Activated CD8-positive, alpha-beta memory T cell treated with anti-CD3 and anti-CD28 coated beads for 1 hour (primary cell): ENCODE measurements at places on chromosomes 2 and 18.
A peak's percentile ranks its signal among the peaks of the same experiment; 100 is the strongest.

DNA sequence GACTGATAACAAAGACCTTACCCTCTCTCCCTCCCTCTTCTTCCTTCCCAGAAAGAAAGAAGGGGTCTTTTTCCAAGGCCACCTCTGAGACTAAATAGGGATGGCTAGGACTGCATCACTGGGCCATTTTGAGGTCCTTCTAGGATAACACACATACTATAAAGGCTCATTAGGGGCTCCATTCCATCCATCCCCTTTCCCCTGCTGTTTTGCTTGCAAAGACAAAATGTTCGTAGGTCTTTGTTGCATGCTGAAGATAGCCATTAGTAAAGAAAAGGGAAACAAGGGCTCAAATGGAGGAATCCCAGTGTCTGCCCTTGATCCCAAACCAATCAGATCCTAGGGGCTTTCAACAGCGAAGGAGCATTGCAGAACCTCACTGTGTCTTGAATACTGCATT, 344.3 kb downstream of the CYP26B1 start:
- no peak for DNase-seq

GRCh38 chr2:180978903-180979748, 1.3 kb upstream of the UBE2E3 start:
- no peak for DNase-seq

GRCh38 chr2:9757501-9758264, 85.6 kb upstream of the TAF1B start:
- DNase-seq = no peak

DNA sequence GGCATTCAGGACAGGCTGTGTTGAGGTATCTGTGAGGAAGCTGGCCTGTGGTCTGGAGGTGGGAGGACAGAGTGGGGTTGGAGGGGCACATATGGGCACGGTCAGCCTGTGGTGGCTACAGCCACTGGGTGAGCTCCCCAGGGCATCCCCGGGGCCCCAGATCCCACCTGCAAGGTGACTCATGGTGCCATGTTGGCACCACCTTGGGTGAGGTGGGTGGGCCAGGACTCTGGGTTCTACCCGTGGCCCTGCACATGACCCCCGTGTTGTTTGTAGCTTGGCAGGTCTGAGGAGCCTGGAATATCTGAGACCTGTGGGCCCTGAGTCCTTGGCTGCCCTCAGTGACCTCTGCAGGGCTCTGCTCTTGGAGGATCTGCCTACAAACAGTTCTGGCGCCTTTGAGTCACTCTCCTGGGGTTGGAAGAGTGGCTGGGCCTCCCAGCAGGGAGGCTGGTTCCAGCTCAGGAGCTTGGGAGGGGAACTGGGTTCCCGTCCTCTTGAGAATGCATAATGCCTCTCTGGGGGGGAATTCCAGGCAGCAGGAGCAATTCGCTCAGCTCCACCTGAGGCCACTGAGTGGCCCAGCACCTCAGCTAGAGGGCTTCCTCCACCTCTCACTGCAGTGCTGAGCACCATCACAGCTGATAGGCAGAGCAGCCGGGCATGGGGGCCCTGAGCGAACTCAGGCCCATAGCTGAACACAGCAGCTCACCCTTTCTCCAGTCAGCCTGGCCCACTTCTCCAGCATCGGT, 105.1 kb downstream of the DYSF start:
- no peak for DNase-seq

DNA sequence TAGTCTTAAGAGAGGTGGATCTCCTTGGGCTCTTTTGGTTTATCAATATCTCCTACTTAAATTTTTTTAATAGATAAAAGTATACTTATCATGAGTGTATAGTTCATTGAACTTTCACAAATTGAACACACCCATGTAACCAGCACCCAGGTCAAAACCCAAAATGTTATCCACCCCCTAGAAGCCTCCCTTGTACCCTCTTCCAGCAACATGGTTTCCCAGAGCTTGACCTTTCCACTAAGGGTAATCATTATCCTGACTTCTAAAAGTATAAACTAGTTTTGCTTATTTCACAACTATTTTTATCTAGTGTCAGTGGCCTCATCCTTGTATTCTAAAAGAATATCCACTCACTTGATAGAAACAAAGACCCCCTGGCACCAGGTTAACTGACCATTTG, 106.8 kb downstream of the MDH1 start:
- no peak for DNase-seq

DNA sequence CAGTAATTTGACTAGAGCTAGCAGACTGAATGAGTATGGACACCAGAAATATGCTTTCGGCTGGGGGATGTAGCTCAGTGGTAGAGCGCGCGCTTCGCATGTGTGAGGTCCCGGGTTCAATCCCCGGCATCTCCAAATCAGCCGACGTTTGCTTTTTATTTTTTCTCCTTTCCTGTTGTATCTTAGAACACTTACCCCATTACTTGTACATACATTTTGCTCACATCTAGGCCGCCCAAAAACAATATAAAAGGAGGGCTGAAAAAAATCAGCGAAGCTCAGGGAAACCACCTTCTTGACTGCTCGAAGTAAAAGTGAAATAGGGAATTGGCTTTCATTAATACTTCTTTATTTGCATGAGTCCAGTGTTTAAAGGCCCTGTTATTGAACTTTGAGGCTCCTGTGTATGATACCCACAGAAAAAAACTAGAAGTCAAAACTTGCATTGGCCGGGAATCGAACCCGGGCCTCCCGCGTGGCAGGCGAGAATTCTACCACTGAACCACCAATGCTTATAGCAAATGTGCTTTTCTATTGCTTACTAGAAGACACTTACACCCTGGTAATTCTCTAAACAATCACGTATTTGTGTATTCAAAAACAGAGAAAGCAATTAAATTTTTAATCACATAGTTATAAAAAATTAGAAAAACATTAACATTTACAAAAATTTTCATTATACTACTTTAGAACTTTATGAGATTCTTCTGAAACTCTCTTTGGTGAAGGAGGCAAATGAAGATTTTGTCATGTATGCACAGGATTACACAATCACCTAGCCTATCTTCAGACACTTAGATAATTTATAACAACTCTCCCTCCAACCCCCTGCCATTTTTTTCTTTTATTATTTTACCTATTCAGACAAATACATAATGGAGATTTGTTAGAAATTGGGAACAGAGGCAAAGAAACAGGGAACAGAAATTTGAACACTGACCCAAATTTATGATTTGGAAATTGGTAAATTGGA, 35.2 kb upstream of the GPD2 start:
- DNase-seq = peak; percentile 62

DNA sequence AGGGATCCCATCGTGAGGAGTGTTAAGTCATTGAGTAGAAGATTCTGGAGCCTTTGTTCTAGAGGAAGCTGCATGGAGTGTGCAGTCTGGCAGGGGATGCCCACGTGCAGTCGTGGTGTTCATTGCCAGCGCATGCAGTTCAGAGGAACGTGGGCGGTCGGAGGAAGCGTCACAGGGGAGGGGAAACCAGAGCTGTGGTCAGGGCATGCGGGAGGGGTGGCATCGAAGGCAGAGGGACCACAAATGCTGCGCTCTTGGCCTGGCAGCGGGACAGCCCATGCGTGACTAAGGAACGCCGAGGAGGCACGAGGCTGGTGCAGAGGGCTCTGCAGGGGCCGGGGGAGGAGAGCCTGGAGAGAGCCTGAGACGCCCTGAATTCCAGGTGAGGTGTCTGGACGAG, 141.1 kb downstream of the KLHL29 start:
- DNase-seq = no peak

GRCh38 chr18:44516450-44516849, 164.2 kb upstream of the SETBP1 start:
- no peak for DNase-seq

- DNase-seq = no peak
Observed at GRCh38 chr2:106117882-106118684, 76.0 kb downstream of the UXS1 start.

DNA sequence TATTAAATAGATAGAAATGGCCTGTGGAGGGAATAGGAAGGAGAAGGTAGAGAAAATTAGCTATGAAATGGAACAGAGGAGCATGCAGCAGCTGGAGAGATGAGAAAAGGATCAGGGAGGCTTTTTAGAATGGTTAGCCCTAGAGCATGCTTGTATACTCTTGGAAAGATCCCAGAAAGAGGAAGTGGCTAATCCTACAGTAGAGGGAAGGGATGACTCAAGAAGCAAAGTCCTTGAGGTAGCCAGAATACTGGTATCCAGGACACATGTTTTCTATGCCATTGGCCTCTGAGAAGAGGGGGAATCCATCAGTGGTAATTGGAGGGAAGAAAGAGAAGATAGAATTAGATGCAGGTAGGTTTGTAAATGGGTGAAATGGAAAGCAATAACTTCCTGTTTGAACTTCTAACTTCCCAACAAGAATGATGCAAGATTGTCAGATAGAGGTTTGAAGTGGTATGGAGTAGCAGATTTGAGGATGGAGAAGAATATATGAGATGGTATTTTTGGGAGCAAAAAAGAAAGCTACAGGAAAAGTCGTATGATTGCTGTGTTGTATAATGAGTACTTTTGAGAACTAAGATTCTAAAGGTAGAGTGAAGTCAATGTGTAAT, 17.1 kb upstream of the OSBPL6 start:
- no peak for DNase-seq

DNA sequence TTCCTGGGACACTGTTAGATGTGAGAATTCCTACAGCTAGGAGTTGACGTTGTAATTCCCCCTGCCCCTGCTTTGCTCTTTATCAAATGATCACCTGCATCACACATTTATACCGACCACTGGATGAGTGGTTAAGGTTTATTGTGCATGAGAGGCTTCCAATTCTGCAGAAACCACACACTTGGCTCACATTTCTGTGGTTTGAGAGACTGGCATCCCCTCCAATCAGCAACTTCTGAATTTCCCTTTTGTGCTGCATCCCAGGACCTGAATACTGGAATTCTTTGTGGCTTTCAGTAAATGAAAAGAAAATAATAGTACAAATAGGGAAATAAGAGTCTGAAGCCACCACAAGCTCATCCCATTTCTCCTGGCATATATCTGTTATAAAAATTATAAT, 628.7 kb upstream of the PIK3C3 start:
- DNase-seq = no peak

DNA sequence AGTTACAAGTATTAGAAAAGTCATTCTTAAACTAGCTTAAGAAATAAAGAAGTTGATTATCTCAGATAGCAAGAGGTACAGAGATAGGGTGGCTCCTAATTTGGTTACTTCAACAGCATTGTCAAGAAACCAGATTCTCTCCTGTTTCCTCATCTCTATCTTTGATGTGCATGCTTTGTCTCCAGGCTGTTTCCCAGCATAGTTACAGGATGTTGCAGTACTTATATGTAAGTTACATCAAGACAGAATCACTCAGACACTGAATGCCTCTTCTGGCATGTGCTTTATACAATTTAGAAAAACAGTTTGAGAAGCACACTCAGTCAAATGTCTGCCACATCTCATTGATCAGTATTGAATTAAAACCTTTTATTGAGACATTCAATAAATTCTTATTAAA, 189.5 kb upstream of the UBE2E3 start:
- no peak for DNase-seq

DNA sequence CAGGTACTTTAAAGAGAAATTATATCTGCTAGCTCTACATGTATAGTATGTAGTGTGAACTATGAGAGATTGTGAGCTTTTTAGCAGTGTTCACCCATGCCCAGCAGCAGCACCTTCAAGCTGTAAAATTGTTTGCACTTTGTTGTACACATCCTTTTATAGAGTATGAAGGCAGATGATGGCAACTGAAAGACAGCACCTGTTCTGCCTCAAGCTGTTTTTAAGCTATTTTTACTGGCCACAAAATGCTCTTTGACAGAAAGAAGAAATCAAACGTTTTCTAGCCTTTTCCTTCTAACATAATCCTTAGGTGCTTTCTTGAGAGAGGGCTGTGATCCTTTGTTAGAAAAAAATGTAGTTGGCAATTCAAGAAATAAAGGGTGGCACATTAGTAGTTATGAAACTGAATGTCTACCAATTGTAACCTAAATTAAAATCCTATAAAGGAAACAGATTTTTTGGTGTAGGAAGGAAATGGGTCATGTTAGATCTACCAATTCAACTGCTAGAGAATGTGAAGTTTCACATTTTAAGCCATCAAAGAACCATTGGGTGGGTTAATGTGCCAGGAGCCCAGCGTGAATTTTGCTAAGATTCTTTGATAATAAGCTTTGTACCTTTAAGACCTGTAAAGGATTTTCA, 59.5 kb downstream of the R3HDM1 start:
- no peak for DNase-seq

- no peak for DNase-seq
Observed at GRCh38 chr2:60355849-60356261, 197.6 kb downstream of the BCL11A start.

DNA sequence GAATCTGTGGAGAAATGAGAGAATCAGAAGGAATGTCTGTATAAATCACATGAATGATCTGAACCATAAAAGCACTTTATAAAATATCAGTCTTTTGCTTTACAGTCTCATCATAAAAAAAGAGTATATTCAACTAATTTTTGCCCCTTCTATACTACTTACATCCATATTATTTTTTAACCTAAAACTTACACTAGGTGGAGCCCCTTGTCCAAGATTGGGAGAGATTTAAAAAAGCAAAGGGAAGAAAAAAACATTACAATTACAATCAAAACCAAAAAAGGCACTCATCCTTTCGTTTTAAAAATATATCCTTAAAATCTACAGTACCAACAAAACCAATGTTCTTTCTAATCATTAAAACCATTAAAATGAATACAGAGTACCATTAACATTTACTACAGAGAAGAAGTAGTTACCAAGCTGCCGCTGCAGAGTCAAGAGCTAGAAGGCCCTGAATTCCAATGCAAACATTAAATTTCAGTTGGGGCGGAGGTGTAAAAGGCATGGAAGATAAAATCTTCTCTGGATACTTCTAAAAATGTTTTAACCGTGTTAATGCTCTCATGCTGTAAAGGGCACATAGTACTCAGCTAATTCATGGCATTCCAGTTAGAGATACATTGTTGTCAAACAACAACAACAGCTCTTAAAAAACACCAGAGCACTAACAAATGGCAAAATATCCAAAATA, 56.7 kb upstream of the EPB41L3 start:
- no peak for DNase-seq

DNA sequence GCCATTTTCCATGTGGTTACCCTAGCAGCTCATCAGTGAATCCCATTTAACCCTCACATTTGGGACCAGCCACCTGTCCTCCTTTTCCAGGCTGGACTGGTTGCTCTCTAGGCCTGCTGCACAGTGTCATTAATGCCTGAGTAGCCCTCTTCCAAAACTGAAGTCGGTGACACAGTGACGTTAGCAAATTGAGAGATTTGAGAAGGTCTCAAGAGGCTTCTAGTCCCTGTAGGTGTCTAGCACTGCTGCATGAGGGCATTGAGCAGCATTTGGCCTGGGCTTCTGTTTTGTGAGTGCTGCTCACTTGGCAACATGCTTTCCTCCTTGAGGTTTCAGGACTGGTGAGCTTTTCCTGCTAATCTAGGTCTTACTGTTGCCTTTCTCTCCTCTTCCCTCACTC, 36.7 kb downstream of the PKP4 start:
- DNase-seq = no peak

DNA sequence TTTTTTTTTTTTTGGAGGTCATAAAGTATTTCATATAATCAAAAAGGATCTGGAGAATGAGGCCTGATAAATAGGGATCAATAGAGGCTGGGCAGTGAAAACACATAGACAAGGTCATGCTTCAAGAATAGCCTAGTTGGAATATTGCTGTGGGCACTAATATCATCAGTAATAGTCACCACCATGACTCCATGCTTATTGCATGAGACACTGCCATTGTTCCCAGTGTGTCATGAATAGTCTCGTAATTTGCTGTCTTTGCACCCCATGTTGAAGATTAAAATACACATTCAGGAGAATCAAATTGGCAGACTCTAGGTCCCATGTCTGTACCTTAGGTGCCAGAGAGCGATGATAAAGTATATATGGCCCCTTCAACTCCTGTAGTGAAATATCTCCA, 10.3 kb downstream of the ASXL3 start:
- no peak for DNase-seq

- DNase-seq = no peak
Observed at GRCh38 chr2:29613792-29614266, 307.6 kb downstream of the ALK start.
